ENCODE measurements at places on chromosomes 13 and 19.

GRCh38 chr19:3606174-3606689 lies 443 bp downstream of the TBXA2R start:
- DNase-seq: peak; percentile 38

- no peak for DNase-seq
Observed at GRCh38 chr19:18203408-18203862, 407 bp downstream of the RAB3A start.

DNA sequence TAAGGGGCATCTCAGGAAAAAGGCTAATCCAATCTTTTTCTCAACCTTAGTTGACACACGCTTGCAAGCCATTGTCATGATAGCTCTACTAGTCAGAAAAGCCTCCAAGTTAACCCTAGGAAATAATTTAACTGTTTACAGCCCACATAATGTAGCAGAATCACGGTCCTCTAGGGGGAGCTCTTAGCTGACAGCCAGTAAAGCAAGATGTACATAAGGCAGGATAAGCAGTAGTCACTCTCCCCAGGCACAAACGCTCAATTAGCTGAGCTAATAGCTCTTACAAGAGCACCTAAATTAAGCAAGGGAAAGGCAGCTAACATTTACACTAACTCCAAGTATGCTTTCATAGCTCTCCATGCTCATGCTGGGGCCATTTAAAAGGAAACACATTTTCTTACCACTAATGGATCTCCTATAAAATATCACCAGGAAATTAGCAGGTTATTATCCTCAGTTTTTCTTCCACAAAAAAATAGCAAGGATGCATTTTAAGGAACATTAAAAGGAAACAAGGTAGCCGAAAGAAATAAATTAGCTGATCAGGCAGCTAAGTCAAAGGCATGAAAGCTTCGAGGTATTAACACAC lies 33.7 kb upstream of the ZSCAN5A start:
- DNase-seq: no peak

DNA sequence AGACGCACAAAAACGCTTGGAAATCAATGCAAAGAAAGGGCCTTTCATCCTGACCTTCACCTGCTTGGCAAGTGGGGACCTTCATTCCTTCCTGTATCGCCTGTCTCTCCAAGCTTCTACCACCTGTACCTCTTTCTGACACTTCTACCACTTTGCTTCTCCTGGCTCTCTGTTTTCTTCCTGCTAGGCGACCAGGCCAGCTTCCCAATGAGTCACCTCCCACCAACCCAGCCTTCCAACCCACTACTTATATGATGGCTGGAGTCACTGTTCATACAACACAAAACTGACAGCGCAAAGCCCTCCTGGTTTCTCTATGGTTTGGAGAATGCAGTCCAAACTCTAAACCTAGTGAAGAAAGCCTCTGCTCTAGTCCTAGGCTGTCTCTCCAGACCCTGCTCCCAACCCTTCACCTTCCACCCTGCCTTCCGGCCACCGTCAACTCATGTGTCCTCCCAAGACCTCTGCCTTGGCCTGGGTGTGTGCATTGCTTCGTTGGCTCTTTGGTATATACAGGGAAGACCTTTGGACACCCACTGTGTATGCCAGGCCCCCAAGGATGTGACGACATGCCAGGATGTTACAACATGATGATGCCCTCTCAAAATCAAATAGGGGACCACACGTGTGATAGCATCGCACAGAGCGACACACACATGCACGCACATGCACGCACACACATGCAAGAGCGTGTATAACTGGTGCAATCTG lies 148.5 kb downstream of the STK24 start:
- no peak for DNase-seq

GRCh38 chr13:40048551-40048950 lies 393.1 kb downstream of the COG6 start:
- no peak for DNase-seq

GRCh38 chr13:24075137-24075975 lies 85.2 kb upstream of the SPATA13 start:
- DNase-seq: no peak

GRCh38 chr19:3041761-3042620 lies 12.9 kb upstream of the TLE2 start:
- no peak for DNase-seq

DNA sequence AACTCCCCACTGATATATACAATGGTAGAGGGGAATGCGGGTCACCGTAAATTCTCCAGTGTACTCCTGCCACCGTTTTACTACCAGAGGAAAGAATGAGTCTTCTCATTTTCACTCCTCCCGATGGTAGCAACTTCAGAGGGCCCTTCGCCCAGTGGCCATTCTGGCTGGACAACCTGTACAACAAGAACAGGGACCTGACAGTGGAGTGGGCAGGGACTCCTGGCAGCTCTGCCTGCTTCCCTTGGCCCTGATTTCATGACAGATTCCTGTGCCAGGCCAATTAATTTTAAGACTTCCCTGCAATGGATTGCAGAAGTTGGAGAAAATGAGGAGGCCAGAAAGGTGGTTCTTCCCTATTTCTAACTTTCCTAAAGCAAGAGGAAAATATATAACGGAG lies 148.9 kb downstream of the GPC6 start:
- DNase-seq: no peak

- peak; percentile 49 for DNase-seq
Observed at GRCh38 chr19:10727685-10728201, 9.9 kb downstream of the DNM2 start.

GRCh38 chr13:95968906-95969305 lies 84.3 kb downstream of the UGGT2 start:
- DNase-seq: no peak
